ENCODE measurements at places on chromosomes 7 and 10. TPM values are rescaled to one million over a fixed set of nuclear protein-coding genes. Genes with fewer than 3 reads are reported as not detected.

GBX1 gene
- not detected for total RNA-seq

GHRHR gene
- not detected for total RNA-seq

SYT15 gene
- 0.22 TPM for total RNA-seq

TET1 gene
- total RNA-seq, result 1.4 TPM

PHKG1 gene
- total RNA-seq, result 9.6 TPM

LRIT1 gene
- total RNA-seq, result not detected

NPC1L1 gene
- not detected for total RNA-seq

DNA2 gene
- total RNA-seq, result 5.3 TPM

SAMD9 gene
- 23.5 TPM for total RNA-seq

UNCX gene
- total RNA-seq, result not detected

GRCh38 chr7:18393465-18394118 is 102.0 kb upstream of the HDAC9 start:
- DNase-seq, result no peak

- DNase-seq, result no peak
These were observed 631.5 kb upstream of the NRP1 start for GRCh38 chr10:33965795-33966581.

DNA sequence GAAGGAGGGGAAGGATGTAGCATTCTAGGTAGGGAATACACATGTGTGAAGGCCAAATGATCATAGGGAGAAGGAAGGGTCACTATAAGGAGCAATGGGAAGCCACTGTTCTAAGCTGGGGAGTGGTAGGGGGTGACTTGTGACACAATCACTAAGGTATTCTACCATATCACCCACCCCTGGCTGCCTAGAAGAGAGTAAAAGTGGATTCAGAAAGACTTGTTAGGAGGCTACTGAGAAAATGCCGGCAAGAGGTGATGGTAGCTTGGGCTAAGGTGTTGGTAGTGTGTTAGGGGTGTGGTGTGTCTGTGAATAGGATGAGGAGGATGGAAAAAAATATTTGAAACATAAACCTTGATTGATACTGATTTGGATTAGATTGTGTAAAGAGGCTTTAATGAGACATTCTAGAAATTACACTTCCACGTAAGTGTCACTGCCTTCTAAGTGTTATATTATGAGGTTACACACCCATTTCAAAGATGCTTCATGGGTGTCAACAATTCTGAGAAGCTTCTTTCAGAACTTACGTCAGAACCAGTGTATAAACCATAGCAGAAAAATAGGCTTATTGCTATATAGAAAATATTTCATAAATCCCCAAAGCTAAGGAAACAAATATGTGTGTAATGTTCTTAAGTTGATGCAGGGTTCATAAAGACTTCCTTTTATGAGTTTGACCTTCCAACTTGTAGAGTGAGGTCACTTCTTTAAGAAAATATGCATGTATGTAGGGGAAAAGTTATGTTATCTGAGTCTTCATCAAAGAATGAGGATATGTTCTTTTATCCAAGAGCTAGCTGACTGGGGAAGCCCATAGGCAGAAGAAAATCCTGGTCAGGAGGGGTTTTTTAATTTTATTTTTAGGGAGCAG is 5.6 kb upstream of the BPGM start:
- DNase-seq, result no peak

DNA sequence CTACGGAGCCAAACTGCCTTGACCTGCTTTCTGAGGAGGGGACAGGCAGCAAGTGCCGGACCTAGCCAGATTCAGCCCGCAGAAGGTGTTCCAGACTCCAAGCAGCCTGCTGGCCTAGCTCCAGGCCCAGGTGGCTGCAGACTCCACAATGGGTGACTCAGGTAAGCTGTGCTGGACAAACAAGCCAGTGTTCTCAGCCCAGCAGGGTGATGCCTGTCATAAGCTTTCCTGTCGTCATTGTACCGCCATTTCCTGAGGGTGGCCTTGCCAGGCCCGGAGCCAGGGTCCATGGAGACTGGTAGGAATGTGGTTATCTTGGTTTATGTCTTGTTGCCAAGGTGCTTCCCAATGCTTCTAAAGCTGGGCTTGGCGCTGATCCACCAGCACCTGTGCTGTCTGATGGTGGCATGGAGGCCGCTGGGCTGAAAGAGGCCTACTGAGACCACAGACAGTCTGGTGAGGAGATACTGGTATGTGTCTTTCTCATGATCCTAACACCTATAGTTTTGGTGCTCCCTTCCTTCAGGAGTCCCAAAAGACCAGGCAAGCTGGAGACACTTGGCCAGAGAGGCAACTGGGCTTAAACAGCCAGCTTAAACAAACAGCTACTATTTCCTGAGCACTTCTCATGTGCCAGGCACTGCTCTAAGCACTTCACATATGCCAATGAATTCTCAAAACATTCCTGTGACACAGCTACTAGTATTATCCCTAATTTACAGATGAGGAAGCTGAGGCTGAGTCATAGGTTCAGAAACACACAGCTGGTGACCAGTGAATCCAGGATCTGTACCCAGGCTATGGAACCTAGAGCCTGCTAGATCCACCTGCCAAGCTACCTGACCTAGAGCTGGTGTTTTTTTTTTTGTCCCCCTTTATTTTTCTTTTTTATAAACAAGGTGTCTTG is 42.0 kb downstream of the ZC3HC1 start:
- no peak for DNase-seq

GRCh38 chr10:71031603-71032002 is 143.2 kb upstream of the PCBD1 start:
- no peak for DNase-seq

DNA sequence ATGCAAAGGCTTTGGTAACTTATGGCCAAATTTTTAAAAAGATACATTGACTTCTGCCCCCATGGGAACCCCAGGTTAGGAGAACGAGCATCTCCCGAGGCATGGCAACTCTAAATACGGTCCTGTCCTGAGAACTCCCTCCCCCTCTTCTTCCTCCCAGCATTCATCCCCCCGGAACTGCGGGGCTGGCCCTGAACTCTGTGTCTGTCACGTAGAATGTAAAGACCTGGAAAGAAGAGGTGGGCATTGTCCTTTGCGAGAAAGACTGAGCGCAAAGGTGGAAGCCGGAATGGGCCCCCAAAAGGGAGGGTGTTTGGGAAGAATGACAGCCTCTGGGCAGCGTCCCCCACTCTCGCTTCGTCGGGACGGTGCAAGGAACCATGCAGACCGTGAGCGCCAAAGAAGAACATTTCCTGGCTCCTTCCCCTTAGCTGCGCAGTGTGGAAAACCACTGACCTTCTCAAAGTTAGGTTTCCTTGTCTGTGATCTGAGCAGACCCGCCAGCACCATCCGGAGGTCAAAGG is 21.0 kb downstream of the SHH start:
- no peak for DNase-seq

GRCh38 chr10:61588770-61589211 is 73.9 kb upstream of the CABCOCO1 start:
- no peak for DNase-seq

GRCh38 chr7:142337054-142338001 is 79.5 kb upstream of the PRSS58 start:
- DNase-seq, result no peak

- no peak for DNase-seq
These were observed 81.3 kb downstream of the SEMA3A start for GRCh38 chr7:84113286-84113685.

GRCh38 chr7:37671876-37672275 is 11.7 kb upstream of the GPR141 start:
- DNase-seq, result no peak

DNA sequence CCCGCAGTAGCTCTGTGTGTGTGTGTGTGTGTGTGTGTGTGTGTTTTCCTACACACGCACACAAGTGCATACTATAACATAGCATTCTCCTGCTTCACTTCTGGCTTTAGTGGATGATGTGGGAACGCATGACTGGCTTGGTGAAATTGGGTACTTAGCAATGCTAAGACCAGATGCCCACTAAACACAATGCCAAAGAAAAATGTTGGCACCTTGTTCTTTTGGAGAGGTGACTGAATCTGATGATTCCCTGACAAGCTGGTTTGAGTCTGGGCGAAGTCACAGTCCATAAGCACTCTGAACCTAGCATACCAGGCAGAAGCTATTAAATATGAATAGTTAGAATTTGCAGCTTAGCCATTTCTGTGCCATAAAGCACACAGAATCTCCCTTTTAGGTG is 68.0 kb upstream of the CDCA7L start:
- DNase-seq, result no peak

- DNase-seq, result no peak
These were observed at the start of gene SFTPA1 for GRCh38 chr10:79610601-79611191. Gene SFTPA1, plus strand, starts transcription at chr10:79610939. Its CDS starts 887 bp downstream, at chr10:79611826.

DNA sequence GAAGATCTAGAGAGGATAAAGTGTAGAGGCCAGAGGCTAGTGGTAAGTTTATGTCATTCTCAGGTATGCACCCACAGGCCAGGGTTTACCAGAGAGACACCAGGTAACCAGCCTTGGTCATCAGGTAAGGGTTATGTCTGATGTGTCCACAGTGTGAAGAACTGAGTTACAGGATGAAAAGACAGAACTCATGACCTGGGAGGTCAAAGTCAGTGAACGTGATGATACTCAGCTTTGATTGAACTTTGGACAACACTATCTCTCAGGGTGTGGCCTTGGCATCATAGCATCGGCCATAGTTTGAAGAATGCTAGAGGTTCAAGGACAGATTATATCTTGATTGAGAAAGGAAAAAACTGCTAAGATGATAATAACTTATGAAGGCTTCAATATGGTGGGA is 37.5 kb downstream of the MGAM start:
- DNase-seq, result no peak

DNA sequence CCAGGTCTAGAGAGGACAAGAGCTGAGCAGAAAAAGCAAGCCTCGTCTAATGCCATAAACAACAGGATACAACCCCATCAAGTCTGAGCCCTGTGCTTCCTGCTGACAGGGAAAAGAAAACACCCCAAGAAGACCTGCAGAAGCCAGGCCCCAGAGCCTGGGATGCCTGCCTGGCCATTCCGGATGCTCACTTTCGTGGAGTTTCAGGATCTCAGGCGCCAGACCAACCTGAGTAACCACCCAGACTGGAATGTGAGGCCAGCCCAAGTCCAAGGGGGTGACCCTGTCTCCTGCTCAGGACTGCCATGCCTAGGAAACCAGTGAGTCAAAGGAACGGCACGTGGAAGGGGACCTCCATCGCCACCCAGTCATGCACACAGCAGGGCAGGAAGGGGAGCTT is 74.3 kb downstream of the PLXNA4 start:
- DNase-seq, result no peak
